Cardiac fibroblast (primary cell): ENCODE measurements at places on chromosomes 7 and 10.

DNA sequence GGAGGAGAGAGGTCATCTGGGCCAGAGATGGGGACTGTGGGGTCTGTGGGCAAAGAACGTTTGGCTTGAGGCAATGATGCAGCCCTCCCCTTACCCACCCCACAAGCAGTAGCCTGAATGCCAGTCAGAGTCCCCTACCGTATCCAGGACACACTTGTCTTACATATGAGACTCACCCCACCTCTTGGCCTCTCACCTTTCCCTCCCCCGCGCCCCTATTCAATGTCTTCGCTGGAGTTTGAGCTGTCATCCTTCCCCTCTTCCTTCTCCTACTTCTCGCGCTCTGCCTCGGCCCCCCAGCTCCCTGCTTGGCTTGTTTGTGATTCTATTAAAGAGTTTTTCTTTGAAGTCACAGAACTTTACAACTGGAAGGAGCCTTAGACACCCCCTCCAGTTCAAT is 8.9 kb downstream of the PRRT4 start:
- no peak for DNase-seq

DNA sequence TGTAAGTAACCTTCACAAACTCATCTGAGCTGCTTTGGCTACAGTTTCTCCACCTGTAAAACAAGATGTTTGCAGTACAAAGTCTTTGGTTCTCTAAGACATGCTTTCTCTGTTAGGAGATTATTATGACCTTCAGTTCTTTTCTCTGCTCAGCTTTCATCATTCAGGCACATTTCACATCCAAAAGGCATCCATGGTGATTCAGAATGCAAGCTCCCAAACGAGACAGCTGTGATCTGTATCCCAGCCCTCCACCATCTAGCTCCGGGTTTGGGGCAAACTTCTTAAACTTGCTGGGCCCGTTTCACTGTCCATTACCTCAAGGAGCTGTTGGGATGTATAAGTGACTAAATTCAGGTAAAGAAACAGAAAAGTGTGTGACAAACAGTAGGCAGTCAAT is 95.8 kb upstream of the COL1A2 start:
- DNase-seq = peak; percentile 58

GRCh38 chr7:141610671-141611070 is 59.5 kb downstream of the AGK start:
- no peak for DNase-seq

DNA sequence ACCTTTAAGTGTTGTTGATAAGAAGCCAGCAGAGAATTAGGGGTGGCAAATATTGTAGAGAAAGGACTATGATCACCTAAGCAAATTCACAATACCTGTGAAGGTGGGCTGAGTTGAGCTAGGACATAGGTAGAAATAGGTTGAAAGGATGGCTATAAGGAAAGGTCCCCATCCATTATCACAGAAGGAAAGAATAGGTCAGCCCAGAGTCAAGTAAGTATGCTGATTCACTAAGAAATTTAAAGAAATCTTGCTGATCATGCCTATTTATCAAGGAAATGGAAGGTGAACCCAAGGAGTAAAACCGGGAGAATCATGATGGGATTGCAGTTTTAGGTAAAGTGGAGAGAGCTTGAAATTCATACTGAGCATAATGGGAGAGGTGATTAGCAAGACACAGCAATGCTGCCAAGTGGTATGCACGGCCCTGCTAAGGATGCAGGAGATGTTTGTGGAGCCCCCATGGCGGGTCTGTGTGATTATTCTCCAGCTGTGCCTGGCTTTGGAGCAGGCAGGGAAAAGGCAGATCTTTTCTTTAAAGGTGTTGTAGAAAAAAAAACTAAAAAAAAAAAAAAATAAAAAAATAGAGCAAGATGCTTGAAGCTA is 399.4 kb downstream of the PLXDC2 start:
- DNase-seq = no peak

DNA sequence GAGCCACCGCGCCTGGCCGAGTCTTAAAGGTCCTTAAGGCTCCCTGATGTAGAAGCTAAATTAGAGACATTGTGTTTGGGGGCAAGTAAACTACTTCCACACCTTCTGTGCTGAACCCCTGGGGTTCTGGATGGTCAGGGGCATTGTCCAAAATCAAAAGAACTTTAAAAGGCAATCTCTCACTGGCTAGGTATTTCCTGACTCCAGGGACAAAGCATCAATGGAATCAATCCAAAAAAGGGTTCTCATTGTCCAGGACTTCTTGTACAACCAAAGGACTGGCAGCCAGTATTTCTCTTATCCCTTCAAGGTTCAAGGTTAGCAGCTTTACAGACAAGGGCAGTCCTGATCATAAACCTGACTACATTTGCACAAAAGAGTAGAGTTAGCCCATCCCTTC is 24.0 kb downstream of the SRPK2 start:
- peak; percentile 9 for DNase-seq

- DNase-seq = no peak
These were observed 18.5 kb downstream of the PIK3CG start for GRCh38 chr7:106883456-106884026.

DNA sequence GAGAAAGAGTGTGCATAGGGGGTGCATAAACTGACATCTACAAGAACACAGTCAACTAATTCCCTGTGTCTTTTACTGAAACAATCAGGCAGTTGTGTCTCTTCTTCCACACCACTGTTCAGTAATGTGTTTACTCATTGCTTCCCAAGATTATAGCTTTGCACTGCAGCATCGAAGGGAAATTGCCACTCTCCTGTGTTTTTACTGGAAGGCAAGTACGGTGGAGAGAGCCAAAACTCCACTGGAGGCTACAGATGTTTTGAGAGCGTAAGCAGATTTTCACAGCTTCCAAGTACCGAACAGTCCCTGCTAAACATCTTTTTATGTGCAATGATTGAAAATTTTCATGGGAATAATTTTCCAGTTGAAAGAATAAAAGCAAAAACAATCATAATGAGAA is 510.5 kb upstream of the AKR1E2 start:
- peak; percentile 71 for DNase-seq

GRCh38 chr7:73851410-73852338 is 9.3 kb upstream of the TMEM270 start:
- peak; percentile 93 for DNase-seq

- peak; percentile 77 for DNase-seq
These were observed 39.5 kb downstream of the RSU1 start for GRCh38 chr10:16777473-16778370.

DNA sequence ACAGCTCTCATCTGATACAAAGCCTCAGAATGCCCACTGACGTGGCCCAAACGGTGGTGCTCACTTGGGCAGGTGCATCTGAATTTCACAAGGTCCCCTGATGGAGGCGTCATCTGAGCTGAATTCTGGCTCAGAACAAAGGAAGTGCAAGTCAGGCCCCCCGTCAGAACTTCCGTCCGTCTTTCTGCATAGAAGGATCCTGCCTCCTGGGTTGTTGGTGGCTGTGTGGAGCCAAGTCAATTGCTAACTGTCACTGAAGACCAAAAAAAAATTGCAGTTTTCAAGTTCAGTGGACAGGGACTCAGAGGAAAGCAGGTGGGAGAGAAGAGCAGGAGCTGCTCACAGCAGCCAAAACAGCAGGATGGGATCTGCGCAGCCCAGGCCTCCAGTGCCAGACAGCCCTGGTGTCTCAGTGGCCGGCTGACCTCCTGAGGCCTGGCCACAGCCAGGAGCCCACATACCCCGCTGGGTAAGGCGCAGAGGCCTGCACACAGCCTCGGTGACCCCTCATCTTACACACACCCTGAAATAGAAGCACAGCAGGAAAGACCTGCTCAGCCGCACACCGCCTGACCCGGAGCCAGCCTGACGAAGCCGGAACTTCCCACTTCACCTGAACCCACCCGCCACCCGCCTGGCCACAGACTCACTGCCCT is 49.4 kb downstream of the PYROXD2 start:
- no peak for DNase-seq

DNA sequence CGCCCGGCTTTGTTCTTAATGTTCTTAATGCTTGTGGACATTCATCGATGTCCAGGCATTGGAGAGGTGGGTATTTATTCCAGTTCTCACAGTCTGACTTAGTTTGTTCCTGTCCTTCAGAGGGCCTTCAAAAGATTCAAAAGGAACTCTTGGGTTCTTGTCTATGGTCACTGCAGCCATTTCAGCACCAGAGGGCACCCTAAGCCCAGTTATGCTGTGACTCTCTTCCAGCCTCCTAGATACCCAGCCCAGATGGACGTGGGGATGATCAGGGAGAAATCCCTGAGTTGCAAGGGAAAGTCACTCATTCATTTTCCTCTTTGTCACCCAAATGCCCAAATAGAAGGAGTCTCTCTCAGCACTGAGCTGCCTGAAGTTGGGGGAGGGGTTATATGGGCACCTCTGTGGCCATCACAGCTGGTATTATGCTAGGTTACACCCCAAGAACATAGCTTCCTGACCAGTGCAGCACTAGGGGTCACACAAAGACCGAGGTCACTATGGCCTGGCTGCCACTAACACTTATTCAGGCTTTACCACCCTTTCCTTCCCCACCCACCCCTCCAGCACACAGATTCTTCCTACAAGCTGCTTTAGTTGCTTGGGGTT is 26.5 kb upstream of the CCDC126 start:
- DNase-seq = peak; percentile 86
